ENCODE measurements at places on chromosomes 2 and 18.

DNA sequence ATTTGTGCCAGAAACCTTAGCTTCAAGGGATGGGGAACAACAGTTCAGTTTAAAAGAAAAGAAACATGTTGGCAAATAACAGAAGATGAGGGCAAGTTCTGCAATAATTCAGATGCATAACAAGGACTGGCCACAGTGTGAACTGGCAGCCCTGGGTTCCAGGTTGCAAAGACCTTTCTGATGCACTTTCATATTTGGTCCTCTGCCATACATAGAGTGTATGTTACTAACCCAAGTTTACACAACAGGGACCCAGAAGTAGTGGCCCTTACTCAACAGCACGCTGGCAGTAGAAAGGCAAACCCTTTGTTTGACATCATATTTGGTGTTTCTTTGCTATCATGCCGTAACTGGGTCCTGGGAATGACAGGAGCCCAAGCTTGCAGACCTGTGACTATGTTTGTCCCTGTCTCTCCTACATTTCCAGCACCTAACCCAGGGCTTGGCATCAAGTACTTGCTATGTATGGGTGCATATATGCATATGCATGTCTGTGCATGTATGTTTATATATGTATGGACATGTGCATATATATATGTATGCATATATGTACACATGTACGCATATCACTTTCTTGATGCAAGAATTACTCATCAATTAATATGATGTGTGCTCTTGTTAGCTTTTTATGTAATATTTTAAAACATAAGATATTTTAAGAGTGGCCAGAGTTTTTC, 94.3 kb downstream of the MBP start:
- no peak for DNase-seq

DNA sequence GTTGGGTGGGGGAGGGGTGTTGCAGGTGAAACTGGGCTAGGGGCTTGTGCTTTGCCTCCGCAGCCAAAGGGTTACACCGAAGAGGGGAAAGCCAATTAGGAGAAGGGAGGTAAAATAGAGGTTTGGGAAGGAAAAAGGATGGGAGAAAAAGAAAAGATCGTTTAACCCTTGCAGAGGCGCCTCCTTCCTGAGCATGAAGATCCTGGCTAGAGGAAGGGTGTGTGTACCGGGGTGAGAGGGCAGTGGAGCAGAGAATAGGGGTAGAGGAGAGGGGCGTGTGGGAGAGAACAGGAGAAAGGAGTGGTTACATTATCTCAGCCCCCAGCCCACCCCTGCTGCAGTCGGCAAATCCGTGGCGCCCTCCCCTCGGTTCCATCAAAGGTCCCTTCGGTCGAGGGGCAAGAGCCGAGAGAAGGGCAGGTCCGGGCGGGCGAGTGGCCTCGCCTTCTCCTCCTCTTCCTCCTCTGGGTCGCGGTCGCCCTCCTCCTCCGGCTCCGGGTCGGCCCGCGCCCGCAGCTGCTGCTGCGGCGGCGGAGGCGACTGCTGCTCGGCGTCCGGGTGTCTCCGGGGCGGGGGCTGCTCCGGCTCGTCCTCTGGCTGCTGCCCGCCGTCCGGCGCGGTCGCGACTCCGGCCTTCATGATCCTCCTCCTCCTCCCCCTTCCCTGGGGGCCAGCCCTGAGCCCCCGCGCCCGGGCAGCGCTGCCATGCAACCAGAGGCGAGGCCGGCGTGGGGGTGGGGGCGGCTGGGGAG, 1.1 kb downstream of the MARCHF4 start:
- DNase-seq = no peak

GRCh38 chr2:23617167-23617810, 232.3 kb downstream of the KLHL29 start:
- no peak for DNase-seq

DNA sequence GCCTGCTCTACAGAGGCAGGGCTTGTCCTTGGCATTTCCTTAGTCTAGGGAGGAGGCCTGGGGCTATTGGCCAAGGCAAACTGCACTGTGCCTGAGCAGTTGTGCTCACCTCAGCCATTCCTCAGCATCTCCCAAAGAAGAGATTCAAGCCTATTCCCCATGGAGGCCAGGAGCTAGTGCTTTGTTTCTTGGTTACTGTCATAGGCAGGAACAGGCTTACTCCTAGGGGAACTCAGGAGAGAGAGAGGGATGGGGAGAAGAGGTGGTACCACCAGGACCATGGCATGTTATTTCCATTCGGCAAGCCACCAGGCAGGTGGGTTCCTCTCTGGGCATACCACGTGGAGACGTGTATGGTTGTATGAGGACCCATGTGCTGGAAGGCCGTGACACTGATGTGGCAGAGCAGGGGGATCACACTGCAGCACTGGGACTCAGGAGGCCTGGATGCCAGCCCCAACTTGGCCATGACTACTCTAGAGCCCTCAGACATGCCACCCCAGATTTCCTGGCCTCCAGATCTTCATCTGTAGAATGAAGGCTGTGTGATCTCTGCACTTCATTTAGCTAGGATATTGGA, 233.7 kb downstream of the LOXHD1 start:
- no peak for DNase-seq

DNA sequence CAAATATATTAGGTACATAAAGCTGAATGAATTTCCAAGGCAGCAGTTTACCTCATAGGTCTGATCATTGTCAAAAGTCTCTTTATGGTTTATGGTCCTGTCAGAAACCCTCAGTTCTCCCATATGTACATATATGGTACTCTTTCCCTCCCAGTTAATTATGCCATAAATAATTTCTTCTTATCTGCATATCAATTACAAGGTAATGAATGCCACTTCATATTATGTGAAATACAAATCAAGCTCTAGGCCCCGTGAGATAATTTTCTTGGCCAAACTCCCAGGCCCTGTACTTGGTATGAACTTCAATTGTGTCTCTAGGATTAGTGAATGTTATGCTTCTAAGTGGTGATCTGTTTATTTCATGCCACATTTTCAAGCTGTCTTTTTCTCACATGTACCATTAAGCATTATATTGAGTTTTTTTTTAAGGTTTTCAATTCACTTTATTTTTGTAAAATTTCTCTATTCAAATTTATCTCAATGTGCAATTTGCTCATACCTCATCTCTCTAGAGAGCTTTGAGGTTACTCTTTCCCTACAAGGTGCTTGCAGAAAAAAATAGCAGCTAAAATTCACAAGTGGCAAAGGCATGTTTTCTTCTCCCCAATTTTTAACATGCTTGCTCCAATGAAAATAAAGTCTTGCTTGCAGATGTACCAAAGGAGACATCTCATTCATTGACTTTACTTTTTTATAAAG, 430.6 kb upstream of the VRK2 start:
- DNase-seq = no peak

DNA sequence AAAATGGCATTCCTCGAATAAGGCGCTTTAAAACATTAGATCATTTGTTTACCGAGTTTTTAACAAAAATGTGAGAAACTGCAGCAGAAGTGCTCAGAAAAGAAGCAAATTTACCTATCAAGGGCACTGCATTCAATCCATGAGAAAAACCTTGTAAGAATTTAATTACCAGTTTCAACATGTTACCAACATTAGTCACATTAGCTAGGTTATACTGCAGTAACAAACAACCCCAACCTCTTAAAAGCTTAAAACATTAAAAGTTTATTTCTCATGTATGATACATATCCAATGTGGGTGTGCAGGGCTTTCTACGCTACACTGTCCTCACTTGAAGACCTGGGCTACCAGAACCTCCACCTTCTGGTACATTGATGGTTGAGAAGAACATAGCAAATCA, 68.1 kb upstream of the CCBE1 start:
- no peak for DNase-seq

DNA sequence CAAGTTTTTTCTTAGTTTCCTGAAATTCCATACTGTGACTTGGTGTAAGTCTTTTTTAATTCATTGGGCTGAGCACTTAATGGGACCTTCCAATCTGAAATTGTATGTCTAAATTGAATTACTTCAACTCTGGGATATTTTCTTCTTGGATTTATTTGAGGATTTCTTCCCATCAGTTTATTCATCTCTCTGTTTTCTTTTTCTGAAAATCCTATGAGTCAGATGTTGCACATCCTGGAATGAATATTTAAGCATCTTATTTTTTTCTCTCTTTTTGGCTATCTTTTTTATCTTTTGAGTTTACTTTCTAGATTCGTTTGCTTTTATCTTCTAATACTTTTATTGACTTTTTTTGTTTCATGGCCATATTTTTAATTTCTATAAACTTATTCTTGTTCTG, 55.4 kb upstream of the ACYP2 start:
- DNase-seq = no peak

- DNase-seq = no peak
Measured at GRCh38 chr2:9333591-9334171, 89.6 kb downstream of the ITGB1BP1 start.

DNA sequence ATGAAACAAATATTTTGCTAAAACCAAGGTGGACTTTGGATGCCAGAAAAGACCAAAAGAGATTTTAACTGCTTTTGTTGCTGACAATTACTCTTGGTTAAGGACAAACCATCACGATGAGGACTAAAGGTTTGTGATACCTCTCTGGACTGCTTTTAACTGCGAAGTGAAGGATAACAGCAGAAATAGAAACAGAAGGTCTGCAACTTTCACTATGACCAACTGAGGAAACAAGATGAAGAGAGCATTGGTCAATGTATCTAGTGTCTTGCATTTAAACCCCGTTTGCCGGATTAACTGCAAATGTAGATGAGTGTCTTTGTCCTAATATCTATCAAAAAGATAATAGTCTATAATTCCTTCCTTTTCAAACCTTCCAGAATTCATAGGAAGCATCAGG, 541.7 kb downstream of the ERBB4 start:
- DNase-seq = no peak

- DNase-seq = no peak
Measured at GRCh38 chr2:78024996-78025395, 502.8 kb upstream of the LRRTM4 start.

GRCh38 chr2:192379736-192380135, 185.0 kb upstream of the TMEFF2 start:
- no peak for DNase-seq

- no peak for DNase-seq
Measured at GRCh38 chr2:65277118-65277517, 49.5 kb downstream of the ACTR2 start.

- no peak for DNase-seq
Measured at GRCh38 chr18:22165603-22166068, 3.8 kb upstream of the GATA6 start.

DNA sequence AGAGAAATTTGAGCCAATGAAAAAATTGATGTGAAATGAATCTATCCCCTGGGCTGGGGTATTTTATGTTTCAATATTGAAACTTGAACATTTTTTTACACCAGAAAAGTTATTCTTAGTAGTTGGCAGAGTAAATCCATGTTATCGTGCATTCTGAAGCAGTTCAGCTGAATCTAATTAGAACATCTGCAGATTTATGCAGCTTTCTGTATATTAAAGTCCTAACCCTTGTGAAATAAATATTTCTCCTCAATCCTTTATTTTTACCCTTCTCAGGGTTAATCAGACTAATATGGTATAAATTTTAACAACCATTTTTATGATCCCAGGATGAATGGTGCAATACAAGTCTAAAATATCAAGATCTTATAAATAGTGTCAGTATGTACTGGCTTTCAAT, 69.5 kb downstream of the CDH20 start:
- no peak for DNase-seq

DNA sequence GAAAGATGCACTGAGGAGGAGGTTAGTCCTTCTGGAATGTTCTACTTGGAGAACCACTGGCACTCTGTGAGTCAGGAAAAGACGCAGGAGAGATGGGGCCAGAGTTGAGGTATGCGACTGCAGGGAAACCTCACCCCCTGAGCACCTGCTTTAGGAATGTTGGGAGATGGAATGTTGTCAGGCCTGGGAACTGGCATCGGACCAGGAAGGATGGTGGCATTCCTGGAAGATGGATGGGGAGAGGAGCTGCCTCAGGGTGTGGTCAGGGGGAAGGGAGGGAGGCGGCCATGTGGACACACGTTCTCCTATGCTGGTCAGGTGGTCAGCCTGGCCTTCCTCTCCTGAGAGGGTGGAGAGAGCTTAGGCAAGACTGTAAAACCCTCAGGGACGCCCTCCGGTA, 146.3 kb downstream of the CELF4 start:
- DNase-seq = no peak

GRCh38 chr2:238380785-238381184, 45.9 kb upstream of the ASB1 start:
- no peak for DNase-seq

- no peak for DNase-seq
Measured at GRCh38 chr2:19797871-19798270, 103.9 kb downstream of the TTC32 start.

DNA sequence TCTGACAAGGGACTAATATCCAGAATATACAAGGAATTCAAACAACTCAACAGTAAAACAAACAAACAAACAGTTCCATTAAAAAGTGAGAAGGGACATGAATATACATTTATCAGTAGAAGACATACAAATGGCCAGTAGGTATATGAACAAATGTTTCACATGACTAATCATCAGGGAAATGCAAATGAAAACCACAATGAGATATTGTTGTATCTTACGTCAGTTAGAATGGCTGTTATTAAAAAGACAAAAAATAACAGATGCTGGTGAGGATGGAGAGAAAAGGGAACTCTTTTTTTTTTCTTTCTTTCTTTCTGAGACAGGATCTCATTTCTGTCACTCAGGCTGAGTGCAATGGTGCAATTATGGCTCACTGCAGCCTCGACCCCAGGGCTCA, 175.5 kb downstream of the CAMKMT start:
- no peak for DNase-seq

DNA sequence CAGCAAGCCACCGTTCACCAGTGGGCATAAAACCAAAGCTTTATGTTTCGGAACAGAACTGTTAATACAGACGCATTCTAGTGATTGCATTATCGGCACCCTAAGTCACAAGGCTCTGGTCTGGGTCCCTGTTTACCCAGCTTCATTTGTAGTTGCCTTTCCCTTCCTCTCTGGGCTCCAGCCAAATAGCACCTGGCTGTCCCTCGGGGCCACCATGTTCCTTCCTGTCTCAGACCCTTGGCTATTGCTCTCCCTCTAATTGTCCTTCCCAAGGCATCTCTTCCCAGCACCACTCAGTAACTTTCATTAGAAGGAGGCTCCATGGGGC, 75.3 kb downstream of the SDC1 start:
- no peak for DNase-seq

- no peak for DNase-seq
Measured at GRCh38 chr2:102652126-102652525, 32.8 kb downstream of the SLC9A2 start.

DNA sequence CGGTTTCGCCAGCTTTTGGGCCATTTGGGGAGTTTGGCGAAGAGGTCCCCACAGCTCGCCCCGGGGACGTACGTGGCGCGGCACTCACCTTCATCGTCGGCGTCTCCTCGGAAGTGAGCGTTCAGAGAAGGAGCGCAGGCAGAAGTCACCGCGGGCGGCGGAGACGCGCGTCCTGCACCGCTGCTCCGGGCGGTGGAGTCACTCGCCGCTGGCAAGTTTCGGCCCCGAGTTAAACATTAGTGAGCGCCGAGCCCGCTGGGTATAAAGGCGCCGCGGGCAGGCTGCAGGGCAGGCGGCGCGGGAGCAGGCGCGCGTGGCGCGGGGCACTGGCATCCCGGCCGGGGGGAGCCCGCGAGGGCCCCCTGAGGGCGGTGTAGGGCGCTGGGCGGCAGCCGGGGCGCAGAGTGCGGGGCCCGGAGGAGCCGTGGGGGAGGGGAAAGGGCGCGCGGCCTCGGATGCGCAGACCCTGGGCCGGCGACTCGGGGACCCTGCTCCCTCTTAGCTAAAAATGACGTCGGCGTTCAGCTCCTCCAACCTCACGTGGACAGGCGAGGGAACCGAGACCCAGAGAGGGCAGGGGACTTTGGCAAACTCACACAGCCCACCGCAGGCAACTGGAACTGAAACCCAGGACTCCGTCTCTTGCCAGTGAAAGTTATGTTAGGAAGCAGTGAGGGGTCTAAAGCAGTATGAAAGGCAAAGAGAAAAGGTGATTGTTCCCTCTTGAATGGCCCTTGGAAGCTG, at the start of gene DPP4:
DPP4 (minus strand) TSS at position 328 of the 744 bp plus-strand sequence; CDS start at position 94, 234 bp downstream.
- DNase-seq = peak; percentile 48

- no peak for DNase-seq
Measured at GRCh38 chr2:126674075-126674744, 18.3 kb downstream of the GYPC start.
